Stimulated activated CD8-positive, alpha-beta memory T cell treated with anti-CD3 and anti-CD28 coated beads, Interleukin-2, amount 100 ng/mL, for 48 hours (primary cell): ENCODE measurements at places on chromosomes 13 and 19.

DNA sequence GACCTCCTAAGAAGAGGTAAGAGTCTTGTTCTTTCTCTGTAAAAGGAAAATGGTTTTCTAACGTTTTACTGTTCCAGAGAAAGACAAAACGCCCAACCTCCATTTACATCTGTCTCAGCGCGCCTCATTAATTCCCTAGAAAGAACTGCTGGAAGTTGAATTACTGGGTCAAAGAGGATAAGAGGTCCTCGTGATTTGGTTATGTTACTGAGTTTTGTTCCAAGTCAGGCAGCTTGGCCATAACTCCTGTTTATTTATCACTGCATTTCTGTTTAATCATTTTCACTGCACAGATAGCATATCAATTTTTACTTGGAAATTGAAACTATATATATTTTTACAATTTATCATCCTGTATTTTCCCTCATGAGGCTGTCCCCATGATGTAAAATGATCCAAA lies 112.9 kb upstream of the PEG3 start:
- DNase-seq: no peak

DNA sequence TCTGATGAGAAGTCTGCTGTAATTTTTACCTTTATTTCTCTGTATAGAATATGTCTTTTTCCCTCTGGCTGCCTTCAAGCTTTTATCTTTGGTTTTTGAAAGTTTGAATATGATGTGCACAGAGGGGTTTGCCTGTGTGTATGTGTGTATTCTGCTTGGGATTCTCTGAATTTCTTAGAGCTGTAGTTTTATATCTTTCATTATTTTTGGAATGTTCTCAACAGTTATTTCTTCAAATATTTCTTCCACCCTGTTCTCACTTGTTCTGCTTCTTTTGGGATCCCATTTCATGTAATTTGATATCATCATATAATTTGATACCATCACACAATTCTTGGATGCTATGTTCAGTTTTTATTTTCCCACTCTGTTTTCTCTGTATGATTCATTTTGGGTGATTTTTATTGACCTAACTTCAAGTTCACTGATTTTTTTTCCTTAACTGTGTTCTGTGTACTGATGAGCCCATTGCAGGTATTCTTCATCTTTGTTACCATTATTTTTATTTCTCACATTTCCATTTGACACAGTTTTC lies 7.5 kb downstream of the COG3 start:
- no peak for DNase-seq

GRCh38 chr13:109673477-109673876 lies 112.9 kb downstream of the IRS2 start:
- DNase-seq: no peak

GRCh38 chr19:10736916-10737551 lies 19.2 kb downstream of the DNM2 start:
- no peak for DNase-seq

DNA sequence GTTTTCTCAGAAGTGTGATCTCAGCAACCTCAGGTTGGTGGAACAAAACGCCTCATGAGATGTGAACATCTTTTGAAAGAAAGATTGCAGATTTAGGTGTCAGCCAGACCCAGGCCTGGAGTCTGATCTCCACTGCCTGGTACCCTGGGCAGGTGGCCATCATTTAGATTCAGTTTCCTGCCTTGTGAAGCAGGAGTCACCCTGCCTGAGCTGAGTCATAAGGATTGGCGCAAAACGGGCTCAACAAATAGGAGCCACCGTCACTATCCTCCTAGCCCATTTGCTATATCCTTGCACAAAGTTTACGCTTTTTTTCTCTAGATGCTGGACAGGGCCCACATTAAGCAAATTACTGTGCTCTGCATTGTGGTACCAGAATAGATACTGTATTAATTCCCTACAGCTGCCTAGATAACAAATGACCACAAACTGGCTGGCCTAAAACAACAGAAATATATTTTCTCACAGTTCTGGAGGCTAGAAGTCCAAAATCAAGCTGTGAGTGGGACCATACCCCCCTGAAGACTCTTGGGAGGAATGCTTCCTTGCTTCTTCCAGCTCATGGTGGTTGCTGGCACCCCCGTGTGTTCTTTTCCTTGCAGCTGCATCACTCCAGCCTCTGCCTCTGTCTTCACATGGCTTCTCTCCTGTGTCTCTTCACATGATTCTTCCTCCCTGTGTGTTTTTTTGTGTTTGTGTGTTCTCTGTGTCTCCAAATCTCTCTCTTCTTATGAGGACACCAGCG lies 38.2 kb downstream of the TNFSF11 start:
- DNase-seq: no peak

- no peak for DNase-seq
These were observed 69.1 kb downstream of the RYR1 start for GRCh38 chr19:38502410-38503076.

- no peak for DNase-seq
These were observed 17.2 kb downstream of the FRY start for GRCh38 chr13:32048816-32049215.

DNA sequence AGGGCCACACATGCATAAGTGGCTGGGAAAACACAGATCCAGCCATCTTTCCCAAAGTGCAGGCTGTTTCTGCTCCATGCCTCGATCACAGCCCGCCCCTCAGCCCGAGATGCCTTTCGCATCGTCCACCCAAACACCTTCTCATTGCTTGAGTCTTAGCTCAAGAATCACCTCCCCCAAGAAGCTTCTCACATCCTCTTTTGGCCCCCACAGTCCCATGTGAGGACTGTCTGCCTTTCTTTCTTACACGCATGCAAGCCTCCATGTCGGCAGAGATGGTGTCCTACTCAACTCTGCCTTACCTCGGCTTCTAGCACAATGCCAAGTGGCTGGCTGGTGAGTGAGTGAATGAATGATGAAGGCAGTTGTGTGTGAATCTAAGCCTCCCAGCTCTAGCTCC lies 18.1 kb upstream of the GSX1 start:
- DNase-seq: no peak

DNA sequence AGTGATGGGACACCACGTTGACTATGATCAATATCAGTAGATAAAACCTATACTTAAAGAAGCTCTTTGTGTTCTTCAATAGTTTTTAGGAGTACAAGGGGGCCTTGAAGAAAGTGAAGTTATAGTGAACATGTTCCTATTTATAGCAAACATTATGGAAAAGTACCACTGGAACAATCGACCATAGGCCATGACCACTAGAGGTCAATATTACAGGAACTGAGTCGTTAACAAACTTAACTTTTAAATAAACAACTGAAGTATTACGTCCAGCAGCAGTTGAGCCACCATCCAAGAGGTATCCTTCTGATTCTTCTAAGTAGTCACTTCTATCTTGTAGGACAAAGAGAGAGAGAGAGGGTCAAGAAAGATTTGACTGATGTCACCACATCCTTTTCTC lies 391.0 kb upstream of the SLITRK5 start:
- DNase-seq: no peak

DNA sequence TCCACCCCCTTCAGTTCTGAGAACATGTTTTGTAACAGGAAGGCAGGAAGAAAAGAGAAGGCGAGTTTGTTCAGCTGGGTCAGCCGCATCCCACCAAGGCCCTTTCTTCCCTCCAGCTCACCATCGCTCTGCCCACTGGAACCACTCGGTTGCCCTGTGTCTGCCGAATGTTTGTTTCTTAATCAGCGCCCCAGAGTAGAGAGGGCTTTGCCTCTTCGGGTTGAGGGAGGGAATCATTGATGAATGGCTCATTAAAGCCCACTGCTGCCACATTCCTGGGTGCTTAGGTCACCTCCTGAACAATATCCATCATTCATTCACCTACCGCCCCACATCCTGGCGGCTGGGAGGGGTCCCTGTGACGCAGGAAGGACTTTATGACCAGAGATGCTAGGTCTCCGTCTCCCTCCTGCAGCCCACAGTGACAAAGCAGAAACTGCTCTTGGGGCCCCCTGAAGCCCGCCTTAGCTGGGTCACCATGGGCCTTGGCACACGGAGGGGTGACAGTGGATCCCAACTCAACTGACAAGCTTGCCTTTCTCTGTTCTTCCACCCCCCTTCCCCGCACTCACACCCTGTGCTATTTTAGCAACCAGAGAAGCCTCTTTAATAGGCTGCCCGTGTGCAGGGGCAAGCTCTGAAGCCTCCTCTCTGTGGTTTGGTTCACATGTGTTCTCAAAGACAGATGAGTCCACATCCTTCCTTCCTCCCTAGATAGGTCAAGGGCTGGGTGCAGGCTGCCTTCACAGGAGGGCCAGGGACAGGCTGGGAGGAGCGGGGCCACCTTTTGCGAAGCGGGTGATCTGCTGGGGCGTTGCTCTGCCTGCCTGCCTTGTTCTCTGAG lies 46.2 kb downstream of the ACTN4 start:
- DNase-seq: no peak

DNA sequence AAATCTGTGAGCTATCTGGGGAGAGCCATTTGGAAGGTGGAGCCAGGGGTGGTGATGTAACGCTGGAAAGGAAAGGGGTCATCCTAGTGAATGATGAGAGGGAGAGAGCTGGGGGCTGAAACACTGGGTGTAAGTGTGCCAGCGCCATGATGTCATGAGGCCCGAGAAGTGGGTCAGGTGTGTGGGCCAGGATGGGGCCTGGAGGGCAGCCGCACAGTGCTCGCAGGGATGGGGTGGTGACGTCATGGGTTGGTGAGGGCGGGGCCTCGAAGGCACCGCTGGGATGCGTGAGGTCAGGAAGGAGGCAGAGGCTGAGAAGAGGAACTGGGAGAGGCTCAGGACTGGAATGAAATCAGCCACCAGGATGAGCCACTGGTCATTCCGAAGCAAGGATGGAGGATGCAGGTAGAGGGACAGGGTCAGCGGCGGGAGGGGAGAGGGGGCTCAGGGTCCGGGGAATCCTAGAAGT lies 4.4 kb downstream of the CCDC61 start:
- DNase-seq: no peak

DNA sequence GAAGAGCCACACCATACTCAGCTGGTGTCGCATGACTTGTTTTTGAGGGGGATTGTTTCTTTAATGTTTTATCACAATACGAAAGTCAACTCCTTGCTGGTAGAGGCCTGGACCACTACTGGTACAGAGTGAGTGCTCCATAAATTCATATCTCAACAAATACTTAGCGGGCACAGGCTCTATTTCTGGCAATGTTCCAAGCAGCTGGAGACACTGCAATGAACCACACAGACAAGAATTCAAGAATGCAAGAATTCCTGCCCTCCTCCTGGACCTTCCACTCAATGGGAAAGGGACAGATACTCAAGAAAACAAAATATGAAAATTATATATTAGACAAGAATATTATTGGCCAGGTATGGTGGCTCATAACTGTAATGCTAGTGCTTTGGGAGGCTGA lies 5.1 kb upstream of the FXYD5 start:
- no peak for DNase-seq

- no peak for DNase-seq
These were observed 32.7 kb upstream of the FLT1 start for GRCh38 chr13:28527629-28528028.

DNA sequence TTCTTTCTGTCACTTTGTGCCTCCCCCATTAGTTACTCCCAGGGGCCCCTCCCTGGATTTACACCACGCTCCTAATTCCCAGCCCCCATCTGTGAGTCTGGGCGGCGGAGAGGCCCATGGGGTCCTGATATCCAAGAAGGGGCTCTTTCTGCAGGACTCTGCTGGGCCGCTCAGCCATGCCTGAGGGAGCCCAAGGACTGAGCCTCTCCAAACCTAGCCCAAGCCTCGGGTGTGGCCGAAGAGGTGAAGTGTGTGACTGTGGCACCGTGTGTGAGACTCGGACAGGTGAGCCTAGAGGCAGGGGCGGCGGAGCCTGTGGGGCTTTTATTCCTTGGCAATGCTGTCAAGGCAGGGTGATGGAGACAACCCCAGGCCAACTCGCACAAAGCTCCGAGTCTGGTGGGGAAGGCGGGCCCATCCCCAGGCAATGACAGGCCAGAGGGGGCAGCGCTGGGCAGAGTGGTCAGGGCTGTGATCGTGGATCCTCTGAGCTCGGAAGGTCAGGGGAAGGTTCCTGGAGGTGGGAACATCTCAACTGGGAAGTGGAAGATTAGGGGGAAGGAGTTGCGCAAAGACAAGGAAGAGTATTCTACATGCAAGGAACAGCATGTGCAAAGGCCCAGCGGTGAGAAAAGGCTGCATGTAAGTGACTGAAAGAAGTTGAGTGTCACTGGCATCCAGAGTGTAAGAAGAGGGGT lies 1.6 kb downstream of the PLEKHG2 start:
- no peak for DNase-seq

DNA sequence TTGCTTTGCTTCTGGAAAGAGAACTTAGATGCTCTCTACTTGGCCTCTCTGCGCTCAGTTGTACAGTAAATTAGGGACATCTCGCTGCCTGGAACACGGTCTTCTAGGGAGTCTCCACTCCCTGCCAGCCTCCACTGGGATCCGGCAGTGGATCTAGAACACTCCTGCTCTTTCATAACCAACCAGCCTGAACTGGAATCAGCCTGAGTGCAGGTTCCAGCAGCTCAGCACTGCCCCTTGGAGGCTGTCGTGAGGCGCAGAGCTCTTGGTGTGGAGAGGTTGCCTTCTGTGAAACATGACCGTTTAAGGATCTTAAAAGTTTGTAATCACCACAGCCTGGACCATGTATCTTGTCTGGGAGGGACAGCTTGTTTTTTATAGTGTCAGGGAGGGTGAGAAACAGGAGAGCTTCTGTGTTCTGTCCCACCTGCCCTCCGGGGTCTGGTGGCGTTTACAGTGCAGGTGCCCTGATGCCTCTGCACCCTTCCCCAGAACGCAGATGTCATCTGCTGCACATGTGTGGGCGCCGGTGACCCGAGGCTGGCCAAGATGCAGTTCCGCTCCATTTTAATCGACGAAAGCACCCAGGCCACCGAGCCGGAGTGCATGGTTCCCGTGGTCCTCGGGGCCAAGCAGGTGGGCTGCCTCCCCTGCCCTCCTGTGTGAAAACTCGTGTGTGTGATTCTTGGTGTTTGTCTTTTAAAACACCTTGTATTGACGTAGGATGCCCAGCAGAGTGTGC lies 24.8 kb downstream of the UPF1 start:
- DNase-seq: no peak

- no peak for DNase-seq
These were observed 262.5 kb downstream of the DIAPH3 start for GRCh38 chr13:59901191-59901590.

- DNase-seq: no peak
These were observed 50.4 kb downstream of the NUFIP1 start for GRCh38 chr13:44938854-44939253.

- no peak for DNase-seq
These were observed 74.1 kb downstream of the ABCC4 start for GRCh38 chr13:95226932-95227695.

DNA sequence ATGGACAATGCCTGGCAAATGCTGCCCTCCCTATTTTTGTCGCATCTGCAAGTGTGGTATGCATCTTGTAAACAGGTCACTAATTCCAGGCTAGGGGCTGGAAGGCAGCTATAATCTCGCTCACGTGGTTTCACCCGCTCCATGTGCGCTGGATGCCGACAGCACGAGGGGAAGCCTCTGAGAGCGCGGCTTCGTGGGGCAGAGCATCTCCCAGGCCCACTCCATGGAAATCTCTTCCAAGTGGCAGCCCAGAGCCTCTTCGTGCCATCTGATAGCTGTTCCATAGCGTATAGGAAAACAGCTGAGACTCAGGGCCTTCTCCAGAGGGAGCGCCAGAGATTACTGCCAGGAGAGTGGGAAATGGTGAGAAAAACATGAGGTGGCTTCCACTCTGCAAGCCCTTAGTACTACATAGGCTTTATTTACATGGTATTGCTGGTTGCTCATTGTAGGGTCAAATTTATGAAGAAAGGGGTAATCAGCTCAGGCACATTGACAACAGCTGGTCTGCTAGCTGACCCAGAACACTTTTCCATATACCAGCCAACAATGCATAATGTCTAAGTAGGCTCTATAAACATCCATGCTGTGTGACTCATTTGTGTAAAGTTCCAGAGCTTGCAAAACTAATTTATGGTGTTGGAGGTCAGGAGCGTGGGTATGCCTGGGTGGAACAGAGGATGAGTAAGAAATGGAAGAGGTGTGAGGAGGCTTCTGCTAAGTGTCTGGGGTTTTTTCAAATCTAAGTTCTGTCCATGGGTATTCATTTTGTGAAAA lies 165.2 kb downstream of the SHISA2 start:
- DNase-seq: no peak
